Activated CD4-positive, CD25-positive, alpha-beta regulatory T cell (primary cell): ENCODE measurements at places on chromosomes 12 and 14.

GRCh38 chr14:30854492-30854891 lies 19.9 kb upstream of the COCH start:
- DNase-seq = no peak

GRCh38 chr14:98962118-98962517 lies 309.9 kb downstream of the BCL11B start:
- DNase-seq = no peak

DNA sequence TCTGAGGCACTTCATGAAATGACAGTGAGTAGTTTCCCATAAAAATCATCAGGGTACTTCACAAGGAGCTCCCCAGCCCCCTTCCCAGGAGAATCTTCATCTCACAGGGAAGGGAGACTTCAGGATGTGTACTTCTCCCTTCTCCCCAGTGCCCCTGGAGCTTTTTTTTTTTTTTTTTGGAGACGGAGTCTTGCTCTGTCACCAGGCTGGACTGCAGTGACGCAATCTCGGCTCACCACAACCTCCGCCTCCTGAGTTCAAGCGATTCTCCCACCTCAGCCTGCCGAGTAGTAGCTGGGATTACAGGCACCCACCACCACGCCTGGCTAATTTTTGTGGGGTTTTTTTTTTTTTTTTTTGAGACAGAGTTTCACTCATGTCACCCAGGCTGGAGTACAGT lies 10.4 kb downstream of the ITPK1 start:
- DNase-seq = no peak

GRCh38 chr12:80260269-80260668 lies 160.9 kb downstream of the OTOGL start:
- DNase-seq = no peak

GRCh38 chr12:45379261-45379660 lies 163.4 kb downstream of the ANO6 start:
- no peak for DNase-seq

GRCh38 chr14:93974833-93975232 lies 1.5 kb downstream of the ASB2 start:
- no peak for DNase-seq

- no peak for DNase-seq
Measured at GRCh38 chr14:44833376-44834060, 128.2 kb downstream of the KLHL28 start.

- no peak for DNase-seq
Measured at GRCh38 chr12:92070864-92071445, 74.7 kb downstream of the BTG1 start.

- DNase-seq = no peak
Measured at GRCh38 chr12:94990222-94990621, 13.3 kb downstream of the NDUFA12 start.

DNA sequence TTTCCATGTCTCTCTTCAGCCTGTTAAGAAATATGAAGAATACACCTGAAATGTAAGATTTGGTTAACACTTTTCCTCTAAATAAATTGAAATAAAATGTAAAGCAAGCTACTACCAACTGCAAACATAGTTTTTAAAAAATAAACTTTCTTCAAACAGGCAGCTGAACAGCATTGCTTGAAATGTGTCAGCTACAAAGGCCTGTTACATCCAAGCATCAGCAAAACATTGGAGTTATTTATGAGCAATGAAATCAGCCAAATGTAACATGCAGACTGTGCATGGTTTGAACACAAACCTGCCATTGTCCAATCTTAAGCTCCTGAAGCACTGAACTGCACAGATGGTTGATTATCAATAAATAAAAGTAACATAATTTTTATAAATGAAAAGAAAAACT lies 291.3 kb downstream of the ACSS3 start:
- no peak for DNase-seq

DNA sequence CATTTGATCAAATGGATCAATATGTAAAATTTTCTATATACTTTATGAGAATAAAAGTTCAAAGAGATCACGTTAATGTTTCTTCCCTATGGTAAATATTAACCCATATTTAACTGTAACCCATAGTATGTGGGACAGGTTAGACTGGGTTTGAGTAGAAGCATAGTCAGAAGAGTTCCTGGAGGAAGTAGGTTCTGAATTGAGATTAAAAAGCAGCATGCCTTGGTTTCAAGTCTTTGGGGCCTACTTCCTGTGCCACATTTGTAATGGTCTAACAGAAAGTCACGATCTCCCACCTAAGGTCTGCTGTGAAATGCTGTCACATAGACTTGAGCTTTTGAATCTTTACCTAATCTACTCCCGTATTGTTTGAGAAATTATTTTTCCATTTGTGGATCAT lies 63.8 kb downstream of the FIGNL2 start:
- DNase-seq = no peak

DNA sequence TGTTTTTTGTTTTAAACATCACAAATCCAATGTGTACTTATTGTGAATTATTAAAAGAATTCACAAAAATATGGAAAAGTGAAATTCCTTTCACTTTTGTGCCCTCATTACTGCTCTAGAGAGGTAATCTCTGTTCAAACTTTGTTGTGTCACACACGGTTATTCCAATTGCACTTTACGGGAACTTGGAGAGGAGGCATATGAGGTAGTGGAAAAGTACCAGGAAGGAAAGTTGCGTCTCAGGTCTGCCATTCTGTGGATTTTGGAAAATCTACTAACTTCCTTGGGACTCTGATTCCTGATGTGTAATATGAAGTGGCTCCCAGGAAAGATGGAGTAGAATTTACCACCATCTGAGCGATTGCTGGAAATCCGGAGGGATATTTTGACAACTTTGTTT lies 90.9 kb upstream of the DCN start:
- no peak for DNase-seq

DNA sequence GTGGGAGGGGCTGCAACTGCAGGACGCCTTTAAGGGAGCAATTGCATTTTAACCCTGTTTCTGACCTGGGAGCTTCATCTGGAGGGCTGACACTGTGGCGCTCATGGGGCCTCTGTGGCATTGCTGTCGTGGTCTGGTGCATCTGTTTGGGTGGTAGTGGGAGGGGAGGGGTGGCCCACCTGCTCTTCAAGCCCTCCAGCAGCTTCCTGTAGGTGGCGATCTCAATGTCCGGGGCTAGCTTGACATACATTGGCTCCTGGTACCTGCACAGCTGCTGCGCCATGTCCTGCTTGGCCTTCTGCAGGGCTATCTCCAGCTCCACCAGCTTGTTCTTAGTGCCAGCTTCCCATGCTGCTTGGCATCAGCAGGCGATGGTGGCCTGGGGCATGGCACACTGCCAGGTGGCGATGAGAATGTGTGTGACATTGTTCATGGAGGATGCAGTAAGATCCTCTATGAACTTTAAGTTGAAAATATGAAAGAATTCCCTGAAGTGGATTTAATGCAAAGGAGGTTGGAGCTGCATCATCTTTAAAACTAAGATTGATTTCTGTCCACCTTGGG lies 7.7 kb upstream of the KRT82 start:
- DNase-seq = no peak

DNA sequence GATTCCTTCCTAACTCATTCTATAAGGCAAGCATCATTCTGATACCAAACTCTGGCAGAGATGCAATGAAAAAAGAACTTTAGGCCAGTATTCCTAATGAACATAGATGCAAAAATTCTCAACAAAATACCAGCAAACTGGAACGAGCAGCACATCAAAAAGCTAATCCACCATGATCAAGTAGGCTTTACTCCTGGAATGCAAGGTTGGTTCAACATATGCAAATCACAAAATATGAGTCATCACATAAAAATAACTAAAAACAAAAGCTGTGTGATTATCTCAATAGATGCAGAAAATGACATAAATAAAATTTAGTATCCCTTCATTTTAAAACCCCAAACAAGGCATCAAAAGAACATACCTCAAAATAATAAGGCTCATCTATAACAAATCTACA lies 98.9 kb downstream of the ACSS3 start:
- no peak for DNase-seq

DNA sequence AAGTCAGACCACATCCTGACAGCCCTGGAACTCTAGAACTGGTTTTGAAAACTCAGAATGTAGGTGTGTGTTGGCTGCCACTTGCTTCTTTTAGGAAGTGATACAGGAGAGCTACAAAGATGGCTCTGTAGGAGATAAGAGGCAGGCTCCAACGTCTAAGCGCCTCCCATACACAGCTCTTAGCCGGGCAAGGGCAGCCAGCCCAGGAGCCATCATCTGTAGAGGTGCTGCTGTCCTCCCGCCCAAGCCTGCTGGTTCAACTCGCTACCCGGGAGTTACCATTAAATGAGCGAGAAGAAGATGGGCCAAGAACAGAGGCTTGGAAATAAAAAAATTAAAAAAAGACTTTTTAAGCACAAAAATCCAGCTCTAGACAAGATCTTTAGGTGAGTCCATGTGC lies 61.2 kb upstream of the DIO3 start:
- DNase-seq = no peak

GRCh38 chr12:105177208-105177607 lies 58.8 kb downstream of the APPL2 start:
- no peak for DNase-seq

- no peak for DNase-seq
Measured at GRCh38 chr14:61300209-61300608, 19.1 kb upstream of the TMEM30B start.

DNA sequence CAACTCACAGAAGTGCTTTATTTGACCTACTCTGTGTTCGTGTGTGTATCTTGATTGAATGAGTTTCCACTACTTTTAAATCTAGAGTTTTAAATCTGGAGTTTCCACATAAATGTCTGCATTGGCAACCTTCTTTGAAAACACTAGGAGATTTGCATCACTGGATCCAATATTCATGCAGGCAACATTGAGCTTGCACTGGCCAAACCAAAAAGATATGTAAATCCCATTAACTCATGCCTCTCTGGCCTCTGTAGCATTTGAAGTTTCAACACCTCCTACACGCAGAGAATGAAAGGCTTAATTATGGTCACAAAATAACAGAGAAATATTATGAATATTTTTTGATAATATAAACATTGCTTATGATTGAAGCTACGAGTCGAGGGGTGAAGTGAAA lies 178.6 kb downstream of the DUSP6 start:
- no peak for DNase-seq

DNA sequence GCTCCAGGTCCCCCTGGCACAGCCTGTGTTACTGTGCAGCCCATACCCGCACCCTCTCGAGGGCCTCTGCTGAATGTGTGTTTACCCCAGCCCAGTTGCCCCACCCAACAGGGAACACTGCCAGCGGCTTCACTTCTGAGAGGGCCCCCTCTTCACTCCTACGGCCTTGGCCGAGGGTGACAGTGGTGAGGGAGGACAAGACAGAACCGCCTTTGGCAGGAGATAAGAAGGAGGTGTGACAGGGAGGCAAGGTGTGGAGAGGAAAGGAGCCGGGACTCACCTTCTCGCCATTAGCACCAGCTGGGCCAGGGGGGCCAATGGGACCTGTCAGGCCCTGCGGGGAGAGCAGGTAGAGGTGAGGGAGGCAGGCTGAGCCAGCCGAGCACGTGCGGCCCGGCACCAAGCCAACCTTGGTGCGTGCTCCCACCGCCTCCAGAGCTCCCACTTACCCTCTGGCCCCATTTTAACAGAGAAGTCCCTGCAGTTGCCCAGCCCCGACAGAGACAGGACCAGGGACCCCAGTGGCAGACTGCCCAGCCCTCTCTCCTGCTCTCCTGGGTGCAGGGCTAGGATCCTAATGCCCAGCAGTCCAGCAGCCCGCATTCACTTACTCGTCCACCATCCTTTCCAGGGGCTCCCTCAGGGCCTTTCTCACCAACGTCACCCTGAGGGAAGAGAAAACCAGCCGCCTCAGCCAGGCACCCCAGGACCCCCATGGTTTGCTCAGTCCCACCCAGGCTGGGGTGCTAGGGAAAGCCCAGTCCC lies 18.3 kb downstream of the TMEM106C start:
- no peak for DNase-seq

DNA sequence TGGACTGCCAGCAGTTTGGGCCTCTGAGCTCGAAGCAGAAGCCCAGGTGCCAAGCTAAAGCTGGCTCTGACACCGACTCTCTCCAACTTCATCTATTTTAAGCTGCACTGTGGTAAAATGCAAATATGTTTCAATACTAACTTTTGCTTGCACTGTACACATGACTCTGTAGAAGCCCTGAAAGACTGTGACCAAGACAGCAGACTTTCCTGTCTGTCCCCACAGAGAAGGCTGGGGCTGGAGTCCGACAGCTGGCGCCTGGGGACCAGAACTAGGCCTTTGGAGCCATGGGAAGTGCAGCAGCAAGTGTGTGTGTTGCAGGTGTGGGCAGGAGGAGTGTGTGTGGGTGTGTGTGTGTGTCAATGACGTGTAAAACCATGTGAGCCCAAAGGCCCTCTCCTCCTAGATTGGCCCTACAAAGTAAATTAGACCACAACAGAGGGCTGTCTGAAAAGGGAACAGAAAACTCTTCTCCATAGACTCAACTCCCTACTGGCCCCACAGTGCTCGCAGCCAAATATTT lies 16.4 kb upstream of the RAB35 start:
- DNase-seq = no peak

DNA sequence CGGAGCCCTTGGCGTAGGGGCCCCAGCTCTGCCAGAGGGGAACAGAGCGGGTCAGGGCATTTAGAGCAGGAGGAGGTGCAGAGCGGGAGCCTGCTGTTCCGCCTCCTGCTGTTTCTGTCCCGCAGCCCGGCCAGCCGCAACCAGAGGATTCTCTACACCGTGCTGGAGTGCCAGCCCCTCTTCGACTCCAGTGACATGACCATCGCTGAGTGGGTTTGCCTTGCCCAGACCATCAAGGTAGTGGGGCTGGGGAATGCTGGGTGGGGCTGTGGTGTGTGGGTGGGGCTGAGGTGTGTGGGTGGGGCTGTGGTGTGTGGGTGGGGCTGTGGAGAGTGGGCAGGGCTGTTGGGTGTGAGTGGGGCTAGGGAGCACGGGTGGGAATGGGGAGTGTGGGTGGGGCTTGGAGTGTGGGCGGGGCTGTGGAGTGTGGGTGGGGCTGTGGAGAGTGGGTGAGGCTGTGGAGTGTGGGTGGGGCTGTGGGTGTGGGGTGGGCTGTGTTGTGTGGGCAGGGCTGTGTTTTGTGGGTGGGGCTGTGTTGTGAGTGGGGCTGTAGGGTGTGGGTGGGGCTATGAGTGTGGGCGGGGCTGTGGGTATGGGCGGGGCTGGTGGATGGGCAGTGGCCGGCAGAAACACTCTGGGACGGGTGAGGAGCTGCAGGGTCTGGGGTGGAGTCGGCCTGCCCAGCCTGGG lies 8.0 kb downstream of the ASPG start:
- DNase-seq = no peak

DNA sequence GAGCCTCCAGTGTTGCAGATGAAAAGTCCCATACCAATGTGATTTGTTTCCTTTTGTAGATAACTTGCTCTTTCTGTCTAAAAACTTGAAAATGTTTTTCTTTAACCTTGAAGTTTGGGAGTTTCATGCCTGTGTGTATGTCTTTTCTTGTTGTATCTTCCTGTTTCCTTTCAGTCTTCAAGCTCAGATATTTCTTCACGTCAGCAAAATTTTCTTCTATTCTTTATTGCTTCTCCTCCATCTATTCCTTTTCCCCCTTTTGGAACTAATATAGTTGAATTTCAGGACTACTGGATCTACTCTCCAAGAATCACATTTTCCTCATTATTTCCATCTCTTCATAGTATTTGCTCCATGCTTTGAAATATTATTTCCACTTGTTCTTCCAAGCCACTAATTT lies 23.9 kb downstream of the SOAT2 start:
- no peak for DNase-seq

DNA sequence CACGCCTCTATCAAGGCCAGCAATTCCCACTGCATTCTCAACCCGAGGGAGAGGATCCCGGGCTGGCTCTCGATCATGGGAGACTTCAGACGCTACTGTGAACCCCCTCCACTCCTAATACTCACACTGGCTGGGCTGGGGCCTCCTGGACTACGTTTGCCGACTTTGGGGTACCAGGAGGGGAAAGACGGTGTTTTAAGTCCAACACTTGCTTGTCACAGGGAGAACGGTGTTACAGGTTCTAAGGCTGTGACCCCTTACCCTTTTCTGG lies 463 bp downstream of the NACA start:
- DNase-seq = no peak

- DNase-seq = no peak
Measured at GRCh38 chr12:101655393-101655792, 42.0 kb upstream of the CHPT1 start.
